ENCODE measurements at places on chromosomes 4 and X. TPM values are rescaled to one million over a fixed set of nuclear protein-coding genes. Genes with fewer than 3 reads are reported as not detected.

- no peaks in the 10 kb centered on the region for H3K4me1 ChIP-seq
- no peak for DNase-seq
- no peak overlapping the region for H3K4me3 ChIP-seq
- H3K36me3 ChIP-seq, result no peaks in the 10 kb centered on the region
- H3K27ac ChIP-seq, result no peak overlapping the region
- no peaks in the 10 kb centered on the region for H3K27me3 ChIP-seq
Observed at GRCh38 chrX:67787196-67787595, 243.4 kb downstream of the AR start.

Gene CXCL1
- not detected for total RNA-seq

DNA sequence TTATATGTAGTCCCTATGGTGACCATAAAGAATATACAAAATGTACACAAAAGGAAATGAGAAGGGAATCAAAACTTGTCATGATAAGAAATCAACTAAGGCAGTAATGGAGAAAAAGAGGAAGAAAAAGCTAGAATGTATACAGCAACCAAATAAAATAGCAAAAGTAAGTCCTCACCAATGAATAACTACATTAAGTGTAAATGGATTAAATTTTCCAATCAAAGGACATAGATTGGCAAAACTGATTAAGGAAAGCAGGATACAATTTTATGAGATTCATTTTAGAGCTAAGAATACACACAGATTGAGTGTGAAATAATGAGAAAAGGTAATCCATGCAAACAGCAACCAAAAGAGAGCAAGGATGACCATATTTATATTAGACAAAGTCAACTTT, 157.4 kb downstream of the TET2 start:
- H3K4me3 ChIP-seq, result no peak overlapping the region
- no peak for DNase-seq
- no peaks in the 10 kb centered on the region for H3K27me3 ChIP-seq

DNA sequence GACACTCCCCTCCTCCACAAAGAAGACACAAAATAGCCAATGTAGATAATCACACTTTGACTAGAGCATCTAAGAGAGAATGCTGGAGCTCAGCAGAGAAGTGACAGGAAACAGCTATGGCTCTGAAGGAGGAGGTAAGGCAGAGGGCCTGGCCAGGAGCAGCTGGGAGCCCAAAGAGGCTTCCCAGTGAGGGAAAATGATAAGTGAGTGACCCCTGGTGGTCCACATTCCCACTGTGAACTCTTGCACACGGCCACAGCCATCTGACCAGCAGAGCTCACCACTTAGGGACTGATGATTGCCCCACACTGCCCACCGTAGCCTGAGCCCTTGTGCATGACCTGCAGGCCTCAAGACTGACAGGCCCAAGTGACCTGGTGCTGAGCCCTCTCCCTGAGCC, 162.7 kb upstream of the GALNTL6 start:
- H3K4me3 ChIP-seq, result no peak overlapping the region
- H3K4me1 ChIP-seq, result no peaks in the 10 kb centered on the region
- no peaks in the 10 kb centered on the region for H3K27me3 ChIP-seq
- no peak overlapping the region for H3K27ac ChIP-seq
- DNase-seq, result no peak

- no peaks in the 10 kb centered on the region for H3K27me3 ChIP-seq
- no peaks in the 10 kb centered on the region for H3K4me1 ChIP-seq
- no peaks in the 10 kb centered on the region for H3K36me3 ChIP-seq
- DNase-seq, result no peak
- no peak within 1 kb of the TSS for H3K27ac ChIP-seq
Observed at GRCh38 chrX:15384304-15384703, at the start of gene VEGFD. VEGFD (minus strand) TSS chrX:15384413; CDS start chrX:15383946, 467 bp downstream.
